ENCODE measurements at places on chromosomes 2 and 18.

- no peak for ATAC-seq
These were observed 3.1 kb upstream of the KYNU start for GRCh38 chr2:142874293-142874814.

DNA sequence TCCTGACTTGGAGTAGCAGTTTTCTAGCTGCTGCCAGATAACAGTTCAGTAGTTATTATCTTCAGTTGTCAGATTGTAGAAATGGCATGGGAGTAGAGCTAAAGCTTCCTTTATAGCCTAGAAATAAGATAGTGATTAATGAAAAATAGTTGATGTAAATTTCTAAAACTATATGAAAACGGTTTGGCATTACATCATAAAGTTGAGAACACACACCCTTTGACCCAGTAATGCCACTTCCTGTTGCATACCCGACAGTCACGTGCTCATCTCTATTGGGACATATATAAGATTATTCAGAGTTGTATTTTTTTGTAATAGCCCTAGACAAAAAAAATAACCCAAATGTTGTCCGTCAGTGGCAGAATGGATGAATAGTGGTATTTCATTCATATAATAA lies 39.4 kb upstream of the ASB1 start:
- no peak for ATAC-seq

DNA sequence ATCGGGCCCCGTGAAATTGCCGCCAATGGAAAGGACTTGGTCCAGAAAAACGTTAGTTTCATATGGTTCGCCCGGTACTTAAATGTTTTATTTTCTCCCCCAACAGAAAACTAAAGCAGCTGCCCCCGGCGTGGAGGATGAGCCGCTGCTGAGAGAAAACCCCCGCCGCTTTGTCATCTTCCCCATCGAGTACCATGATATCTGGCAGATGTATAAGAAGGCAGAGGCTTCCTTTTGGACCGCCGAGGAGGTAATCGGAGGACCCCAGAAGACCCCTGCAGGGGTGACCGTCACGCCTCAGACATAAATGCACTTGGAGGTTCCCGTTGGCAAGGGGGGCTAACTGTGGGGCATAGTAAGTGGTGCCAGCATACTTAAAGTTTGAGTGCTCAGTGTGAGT lies 742 bp downstream of the RRM2 start:
- no peak for ATAC-seq

DNA sequence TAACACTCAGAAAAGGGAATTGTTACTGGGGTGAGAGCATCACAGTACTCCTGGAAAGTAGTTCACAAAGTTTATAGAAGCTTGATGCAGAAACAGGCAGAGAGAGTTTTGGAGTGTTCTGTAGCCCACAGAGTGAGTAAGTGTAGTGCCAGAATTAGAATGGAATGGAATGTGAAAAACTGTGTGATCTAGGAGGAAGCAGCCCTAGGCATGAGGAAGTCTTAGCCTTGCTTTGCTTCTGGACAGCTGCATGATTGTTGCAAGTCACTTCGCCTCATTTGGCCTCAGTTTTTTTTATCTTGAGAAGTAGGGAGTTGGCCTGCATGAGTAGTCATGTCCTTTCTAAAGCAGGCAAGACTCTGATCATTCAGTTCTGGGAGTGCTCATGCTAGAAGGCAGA lies 10.9 kb downstream of the SERPINB12 start:
- ATAC-seq: no peak

Data from activated T-helper 17 cell treated with anti-CD3 and anti-CD28 coated beads, Interleukin-2, amount 50 U/mL, for 72 hours (primary cell).